ENCODE measurements at places on chromosomes 3 and 15.

- DNase-seq = no peak
These were observed 711.7 kb upstream of the GOLIM4 start for GRCh38 chr3:168807448-168807847.

DNA sequence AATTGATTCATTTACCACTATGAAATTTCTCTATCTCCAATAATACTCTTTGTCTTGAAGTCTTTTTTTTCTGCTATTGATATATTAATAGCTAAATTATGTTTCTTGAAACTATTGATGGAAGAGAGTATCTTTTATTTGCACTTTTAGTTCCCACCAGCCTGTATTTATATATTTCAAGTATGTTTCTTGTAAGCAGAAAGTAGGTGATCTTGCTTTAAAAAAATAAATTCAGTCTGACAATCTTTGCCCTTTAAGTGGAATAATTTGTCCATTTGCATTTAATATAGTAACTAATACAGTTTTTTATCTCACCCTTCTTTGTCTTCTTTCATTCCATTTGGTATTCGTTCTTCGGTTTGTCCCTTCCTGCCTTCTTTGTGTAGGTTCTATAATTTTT is 790.5 kb downstream of the MCTP2 start:
- no peak for DNase-seq

- DNase-seq = peak; percentile 68
These were observed 32.9 kb downstream of the ZBTB11 start for GRCh38 chr3:101643861-101644613.

DNA sequence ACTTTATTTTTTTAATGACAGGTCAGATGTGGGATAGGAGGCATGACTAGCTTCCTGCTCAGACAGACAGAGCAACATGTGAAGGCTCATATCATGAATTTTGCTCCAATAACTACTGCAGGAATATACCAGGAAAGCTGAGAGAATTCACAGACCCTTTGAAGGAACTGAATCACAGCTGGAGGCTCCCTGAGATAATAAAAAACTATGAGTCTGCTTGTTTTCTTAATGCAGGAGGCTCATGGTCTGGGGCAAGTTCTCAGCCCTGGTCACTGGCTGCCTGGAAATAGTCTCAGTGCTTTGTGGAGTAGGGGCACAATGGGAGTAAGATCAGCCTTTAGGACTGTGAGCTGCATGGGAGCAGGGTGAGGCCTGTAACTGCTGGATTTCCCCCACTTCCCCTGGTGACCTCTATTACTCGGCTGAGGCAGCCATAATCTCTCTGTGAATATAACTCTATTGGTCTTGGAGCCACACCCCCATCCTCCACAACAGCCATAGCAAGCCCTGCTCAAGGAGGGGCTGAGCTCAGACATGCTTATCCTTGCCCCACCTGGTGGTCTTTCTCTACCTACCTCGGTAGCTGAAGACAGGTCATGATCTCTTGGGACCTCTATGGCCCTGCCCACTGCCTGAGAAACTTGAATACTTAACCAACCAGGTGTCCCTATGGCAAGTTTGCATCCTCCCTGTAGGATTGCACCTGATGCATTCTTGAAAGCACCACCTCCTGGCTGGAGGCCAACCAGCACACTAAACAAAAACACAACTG is 281.6 kb upstream of the TMCO5A start:
- DNase-seq = no peak

DNA sequence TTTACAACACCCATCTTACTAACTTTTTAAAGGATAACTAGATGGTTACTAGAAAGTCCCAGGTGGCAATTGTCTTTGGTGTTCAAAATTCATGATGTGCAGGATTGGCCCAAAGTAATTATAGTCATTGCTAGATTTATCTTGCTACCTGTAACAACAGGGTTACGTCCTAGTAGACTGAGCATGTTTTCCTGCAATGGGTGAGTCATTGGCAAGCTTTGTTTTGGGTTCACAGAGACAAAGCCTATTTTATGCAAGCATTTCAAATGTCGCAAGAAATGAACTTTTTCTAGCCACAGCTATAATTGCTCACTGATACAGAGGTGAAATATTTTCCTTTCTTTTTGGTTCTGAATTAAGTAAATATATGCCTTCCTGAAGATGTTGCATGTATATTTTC is 267.6 kb downstream of the AGBL1 start:
- no peak for DNase-seq

- DNase-seq = peak; percentile 44
These were observed 11.5 kb downstream of the HEMK1 start for GRCh38 chr3:50580683-50581458.

GRCh38 chr3:110790631-110791030 is 281.0 kb upstream of the NECTIN3 start:
- no peak for DNase-seq

- DNase-seq = no peak
These were observed 7.6 kb downstream of the MFGE8 start for GRCh38 chr15:88905576-88905975.

DNA sequence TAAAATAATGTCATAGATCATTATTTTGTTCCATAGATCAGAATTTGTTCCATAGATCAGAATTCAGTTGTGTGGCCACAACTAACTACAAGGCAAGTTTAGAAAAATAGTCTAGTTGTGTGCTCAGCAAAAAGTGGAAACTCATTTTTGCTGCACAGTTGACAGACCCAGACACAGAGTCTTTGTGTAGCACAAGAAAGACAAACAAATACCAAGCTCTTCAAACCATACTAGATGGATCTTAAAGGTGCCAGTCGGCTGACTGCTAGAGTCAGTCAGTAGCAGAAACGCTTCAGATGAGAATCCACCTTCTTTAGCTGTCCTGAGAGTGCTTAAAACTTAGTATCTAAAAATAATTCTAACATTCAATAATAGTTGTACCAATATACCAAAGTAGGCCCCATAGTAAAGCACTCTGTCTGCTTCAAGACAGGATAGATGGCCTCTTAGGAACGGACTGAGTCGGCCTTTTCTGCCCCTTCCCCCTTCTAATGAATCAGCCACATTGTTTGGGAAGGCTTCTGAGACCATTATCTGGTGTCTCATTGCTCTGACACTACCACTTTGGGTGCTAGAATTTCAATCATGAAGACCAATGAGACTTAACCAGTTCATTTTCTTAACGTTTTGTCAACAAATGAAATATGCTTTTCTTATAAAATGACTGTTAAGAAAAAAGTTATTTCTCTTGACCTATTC is 27.7 kb upstream of the SLC4A7 start:
- no peak for DNase-seq

DNA sequence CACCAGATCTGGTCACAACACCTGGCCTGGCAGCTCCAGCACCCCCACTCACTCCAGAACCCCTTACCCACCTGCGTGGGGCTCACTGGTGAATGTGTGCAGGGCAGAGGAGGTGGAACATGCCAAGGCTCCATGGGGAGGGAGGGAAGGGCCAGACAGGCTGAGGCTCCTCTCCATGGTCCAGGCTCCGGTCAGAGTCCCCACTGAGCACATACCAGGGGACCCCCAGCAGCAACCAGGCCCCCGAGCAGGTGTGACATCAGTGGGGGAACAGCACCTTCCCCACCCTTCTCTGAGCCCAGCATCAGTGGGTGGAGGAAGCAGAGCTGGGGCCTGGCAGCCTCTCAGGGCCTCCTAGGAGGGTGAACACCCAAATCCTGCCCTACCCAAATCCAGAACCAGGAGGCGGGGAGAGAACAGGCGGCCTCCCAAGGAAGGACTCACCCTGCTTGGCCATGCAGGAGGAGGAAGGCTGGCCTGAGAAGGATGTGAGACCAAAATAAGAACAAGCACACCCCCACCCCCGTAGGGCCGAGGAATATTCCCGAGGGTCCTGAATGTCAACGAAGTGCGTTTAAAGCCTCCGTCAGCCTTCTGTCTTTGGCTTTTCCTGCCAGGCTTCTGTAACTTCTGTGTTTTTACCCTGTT is 1.1 kb upstream of the GP9 start:
- DNase-seq = no peak

DNA sequence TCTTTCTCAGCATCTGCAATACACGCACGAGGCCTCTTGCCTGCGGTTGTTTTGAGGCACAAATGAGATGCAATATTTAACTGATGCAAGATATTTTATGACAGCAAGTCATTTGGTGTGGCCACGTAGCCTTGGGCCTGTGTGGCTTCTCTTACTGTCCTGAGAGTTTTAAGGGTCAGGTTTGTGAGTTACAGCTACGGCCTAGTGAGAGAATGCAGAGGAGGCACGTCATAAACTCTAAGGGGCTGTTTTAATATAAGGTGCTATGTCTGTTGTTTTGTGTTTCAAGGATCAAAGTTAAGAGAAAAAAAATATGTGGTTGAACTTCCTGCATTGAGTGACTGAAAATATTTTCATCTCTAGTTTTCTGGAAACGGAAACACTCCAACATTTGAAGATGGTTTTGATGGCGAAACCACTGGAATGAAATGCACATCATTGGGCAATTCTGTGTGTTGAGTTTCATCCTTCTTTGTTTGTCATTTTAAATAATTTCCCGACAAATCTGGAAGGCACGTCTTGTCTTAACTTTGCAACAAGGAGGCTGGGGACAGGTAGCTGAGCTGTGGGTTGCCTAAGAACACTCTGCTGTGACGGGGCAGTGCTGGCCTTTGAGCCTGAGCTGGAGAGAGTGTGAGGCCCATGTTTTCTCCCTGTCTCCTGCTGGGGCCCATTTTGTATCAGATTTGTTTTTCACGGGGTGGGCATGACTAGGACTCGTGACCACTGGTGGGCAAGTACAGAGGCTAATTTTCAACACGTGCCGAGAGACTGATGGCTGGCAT is 5.1 kb downstream of the APBA2 start:
- DNase-seq = no peak

- DNase-seq = no peak
These were observed 58.7 kb downstream of the EFCAB12 start for GRCh38 chr3:129369711-129370110.

GRCh38 chr15:70447928-70448698 is 315.2 kb downstream of the UACA start:
- peak; percentile 68 for DNase-seq

DNA sequence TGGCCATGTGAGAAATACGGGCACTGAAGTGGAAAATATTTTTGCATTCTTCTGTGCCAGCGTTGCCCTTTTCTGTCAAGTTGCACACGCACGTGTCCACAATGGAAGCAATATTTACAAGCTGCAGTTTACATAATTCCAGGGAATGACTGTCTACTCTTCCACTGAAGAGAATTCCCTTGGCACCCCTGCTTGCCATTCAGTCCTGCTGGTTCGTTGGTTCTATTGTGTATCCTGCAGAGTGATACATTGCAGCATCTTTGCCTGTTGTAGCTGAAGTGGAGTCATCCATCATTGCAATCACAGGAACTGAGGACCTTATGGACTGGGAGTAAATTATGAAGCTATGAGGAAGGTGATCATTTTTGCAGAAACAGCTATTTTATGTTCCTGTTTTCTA is 759.4 kb downstream of the ROBO2 start:
- DNase-seq = no peak

DNA sequence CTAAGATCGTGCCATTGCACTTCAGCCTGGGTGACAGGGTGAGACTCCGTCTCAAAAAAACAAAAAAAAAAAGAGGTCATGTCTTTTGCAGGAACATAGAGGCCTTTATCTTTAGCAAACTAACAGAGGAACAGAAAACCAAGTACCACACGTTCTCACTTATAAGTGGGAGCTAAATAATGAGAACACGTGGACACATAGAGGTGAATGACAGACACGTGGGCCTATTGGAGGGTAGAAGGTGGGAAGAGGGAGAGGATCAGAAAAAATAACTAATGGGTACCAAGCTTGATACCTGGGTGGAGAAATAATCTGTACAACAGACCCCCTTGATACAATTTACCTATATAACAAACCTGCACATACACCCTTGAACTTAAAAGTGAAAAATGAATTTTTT is 401.4 kb upstream of the NAALADL2 start:
- no peak for DNase-seq

DNA sequence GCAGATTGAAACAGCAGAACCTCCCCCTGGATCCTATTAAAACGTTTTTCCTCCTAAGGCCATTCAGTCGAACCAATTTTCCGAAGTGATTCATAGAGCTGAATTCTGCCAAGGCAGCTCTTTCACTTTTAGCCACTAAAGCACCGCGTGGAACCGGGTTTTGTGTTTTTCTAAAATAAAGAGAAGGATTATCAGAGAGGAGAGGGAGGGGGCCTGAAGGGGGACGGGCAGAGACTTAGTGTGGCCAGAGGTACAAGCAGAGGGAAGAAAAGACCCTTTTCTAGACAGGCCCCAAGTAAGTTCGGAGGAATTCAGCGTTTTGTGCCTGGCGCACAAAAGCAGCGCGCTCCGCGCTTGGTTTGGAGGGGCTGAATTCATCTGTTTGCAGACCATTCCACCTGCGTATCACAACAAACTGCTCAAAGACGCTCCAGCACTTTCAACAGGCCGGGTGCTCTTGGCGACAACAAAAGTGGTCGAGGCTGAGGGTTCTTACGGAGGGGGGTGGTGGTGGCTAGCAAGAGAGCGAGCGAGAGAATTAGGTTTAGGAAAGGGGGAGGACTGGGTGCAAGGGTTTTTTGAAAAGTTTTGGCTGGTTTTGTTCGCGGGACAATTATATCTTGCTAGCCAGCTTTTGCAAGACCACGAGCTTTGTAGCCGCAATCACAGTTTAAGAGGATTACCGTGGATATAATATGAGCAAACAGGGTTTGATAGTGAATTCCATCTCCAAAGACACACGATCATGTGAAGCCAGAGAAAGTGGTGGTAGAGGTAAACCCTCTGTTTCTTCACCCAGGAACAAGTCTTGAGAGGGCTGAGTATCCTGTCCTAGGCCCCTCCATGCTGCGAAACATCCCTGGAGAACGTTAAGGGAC is 1.2 kb upstream of the FEZF2 start:
- DNase-seq = no peak

- no peak for DNase-seq
These were observed 668.3 kb upstream of the ZNF385D start for GRCh38 chr3:22419261-22419660.

DNA sequence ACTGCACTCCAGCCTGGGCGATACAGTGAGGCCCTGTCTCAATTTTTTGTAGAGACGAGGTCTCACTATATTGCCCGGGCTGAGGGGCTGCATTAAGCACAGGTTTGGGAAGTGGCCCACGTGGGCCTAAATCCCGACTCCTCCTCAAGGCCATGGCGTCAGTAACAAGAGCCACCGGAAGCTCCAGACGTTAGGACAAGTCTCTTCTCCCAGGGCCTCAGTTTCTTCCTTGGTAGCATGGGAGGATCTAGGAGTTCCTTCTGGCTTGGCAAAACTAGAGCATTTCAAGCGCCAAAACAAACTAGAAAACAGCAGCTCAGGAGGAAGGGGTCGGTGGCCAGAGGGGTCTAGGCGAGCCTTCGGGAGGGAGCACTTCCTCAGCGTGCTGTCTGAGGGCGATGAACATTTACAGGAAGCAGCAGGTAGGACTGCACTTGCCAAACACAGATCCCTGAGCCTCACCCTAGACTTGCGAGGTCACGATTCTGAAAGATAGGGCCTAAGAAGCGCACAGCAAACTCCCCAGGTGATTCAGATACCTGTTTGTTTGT is 536 bp downstream of the SNAPC5 start:
- DNase-seq = no peak

All from natural killer cell (primary cell).